Activated B cell treated with CpG ODN at 0.5 μM for 24 hours (primary cell): ENCODE measurements at places on chromosomes 1 and 21. TPM values are rescaled to one million over a fixed set of nuclear protein-coding genes. Genes with fewer than 3 reads are reported as not detected.

- no peak for DNase-seq
Measured at GRCh38 chr1:10696977-10697376, 99.5 kb downstream of the CASZ1 start.

- no peak for DNase-seq
Measured at GRCh38 chr1:193110864-193111263, 5.7 kb upstream of the GLRX2 start.

Gene FMOD
- total RNA-seq, result not detected in 2 replicates

DNA sequence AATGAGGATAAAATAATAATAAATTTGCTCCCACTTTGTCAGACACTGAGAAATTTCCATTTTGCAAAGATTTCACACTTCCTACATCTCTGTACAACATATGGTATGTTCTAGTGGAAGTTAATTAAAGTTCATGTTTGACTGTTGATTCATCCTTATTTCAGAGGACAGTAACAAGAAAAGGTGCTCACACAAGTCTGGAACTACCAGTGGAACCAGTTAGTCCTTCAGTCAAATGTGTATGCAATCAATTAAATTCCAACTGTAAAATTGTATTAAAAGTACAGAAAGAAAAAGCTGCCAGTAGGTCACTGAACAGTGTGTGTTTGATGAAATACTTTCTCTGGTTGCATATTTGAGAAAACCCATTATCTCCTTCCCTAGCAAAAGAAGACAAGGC lies 496.0 kb upstream of the PKN2 start:
- DNase-seq, result no peak

- no peak for DNase-seq
Measured at GRCh38 chr1:245961137-245961540, 545.9 kb downstream of the SMYD3 start.

Gene ELAVL4
- total RNA-seq, result not detected in 2 replicates

DNA sequence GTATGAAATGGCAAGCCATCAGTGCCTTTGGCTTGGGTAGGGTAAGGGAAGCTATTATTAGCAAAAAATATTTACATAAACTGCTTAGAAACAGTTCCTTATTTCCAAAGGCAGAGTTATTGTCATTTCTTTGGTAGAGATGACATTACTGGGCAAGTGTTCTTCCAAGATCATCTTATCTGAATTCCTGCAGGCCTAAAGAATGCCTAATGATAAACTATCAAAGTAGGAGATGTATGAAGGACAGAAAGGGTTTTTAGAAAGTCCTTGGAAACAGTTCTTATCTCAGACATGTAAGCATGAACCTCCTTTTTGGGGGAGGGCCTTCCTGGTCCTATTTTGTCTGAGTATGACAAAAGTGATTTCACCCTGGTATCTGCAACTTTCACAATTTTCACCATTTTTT lies 5.1 kb upstream of the FRRS1 start:
- no peak for DNase-seq

Gene OR10X1
- not detected in 2 replicates for total RNA-seq

DNA sequence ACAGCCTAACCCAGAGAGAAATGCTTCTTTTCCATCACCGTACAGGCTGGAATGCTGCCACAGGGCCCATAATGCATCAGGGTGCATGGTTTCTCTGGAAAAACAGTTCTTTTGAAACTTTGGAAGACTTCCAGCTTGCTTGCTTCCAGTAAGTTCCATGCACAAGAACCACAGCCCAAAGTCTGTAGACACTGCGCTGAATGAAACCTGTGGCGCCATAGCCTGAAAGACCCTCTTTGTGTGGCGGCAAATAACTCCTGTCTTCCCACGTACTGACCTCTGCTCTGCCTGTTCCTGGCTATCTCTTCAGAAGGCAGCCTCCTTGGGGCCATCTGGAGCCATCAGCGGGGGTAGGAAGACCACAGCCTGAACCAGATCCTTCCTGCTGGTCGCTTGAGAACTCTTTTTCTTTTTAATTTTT lies 15.1 kb downstream of the MIIP start:
- DNase-seq, result no peak

GRCh38 chr21:42286416-42286815 lies 28.8 kb downstream of the TFF3 start:
- DNase-seq, result no peak

- DNase-seq, result peak; percentile 51
Measured at GRCh38 chr1:112501810-112502641, 6.7 kb upstream of the WNT2B start.

Gene KLHDC7A
- total RNA-seq, result not detected in 2 replicates

DNA sequence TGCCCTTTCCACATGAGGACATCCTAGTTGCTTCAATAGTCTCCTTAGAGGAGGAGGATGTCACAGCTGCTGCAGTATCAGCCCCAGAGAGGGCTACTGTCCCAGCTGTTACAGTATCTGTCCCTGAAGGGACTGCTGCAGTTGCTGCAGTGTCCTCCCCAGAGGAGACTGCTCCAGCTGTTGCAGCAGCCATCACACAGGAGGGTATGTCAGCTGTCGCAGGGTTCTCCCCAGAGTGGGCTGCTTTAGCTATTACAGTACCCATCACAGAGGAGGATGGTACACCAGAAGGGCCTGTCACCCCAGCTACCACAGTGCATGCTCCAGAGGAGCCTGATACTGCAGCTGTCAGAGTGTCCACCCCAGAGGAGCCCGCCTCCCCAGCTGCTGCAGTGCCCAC lies 78.5 kb upstream of the BMP8A start:
- DNase-seq, result no peak

- DNase-seq, result no peak
Measured at GRCh38 chr1:248786156-248786555, 30.6 kb upstream of the LYPD8 start.

- no peak for DNase-seq
Measured at GRCh38 chr1:221712198-221712684, 29.6 kb downstream of the DUSP10 start.

DNA sequence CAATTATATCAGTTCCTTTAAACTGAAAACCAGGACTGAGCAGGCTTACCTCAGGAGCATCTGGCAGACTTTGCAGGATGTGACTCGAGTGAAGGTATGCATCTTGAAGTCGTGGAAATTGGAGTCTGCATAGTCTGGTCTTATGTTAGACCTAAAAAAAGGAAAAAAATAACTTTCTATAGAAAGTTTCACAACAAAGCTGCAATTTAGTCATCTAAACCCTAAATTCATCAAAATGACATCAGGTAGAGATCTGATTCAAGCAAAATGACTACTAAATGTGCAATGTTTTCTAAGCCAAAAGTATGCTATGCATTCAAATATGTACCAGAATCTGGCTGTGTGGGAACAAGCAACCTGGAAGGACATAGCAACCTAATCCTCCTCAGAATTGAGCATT lies 260.1 kb downstream of the VAV3 start:
- no peak for DNase-seq

GRCh38 chr1:180221462-180221861 lies 8.6 kb upstream of the LHX4 start:
- no peak for DNase-seq

Gene ASCL5
- not detected in 2 replicates for total RNA-seq

- DNase-seq, result no peak
Measured at GRCh38 chr1:53130598-53130877, 11.9 kb downstream of the SLC1A7 start.

- no peak for DNase-seq
Measured at GRCh38 chr1:40853885-40854170, 8.3 kb downstream of the CITED4 start.

Gene SPATA21
- total RNA-seq, result not detected in 2 replicates

Gene INSRR
- total RNA-seq, result not detected in 2 replicates

GRCh38 chr1:96721053-96721415 lies 550 bp upstream of the PTBP2 start:
- no peak for DNase-seq

Gene DDR2
- total RNA-seq, result 0.09 and 0.27 TPM in 2 replicates

Gene ICOSLG
- total RNA-seq, result 36.4 and 40.9 TPM in 2 replicates

- no peak for DNase-seq
Measured at GRCh38 chr1:212819726-212820125, 27.7 kb downstream of the SPATA45 start.

- no peak for DNase-seq
Measured at GRCh38 chr1:60893136-60893930, 189.0 kb upstream of the NFIA start.

GRCh38 chr1:72140222-72140621 lies 142.1 kb downstream of the NEGR1 start:
- DNase-seq, result no peak

DNA sequence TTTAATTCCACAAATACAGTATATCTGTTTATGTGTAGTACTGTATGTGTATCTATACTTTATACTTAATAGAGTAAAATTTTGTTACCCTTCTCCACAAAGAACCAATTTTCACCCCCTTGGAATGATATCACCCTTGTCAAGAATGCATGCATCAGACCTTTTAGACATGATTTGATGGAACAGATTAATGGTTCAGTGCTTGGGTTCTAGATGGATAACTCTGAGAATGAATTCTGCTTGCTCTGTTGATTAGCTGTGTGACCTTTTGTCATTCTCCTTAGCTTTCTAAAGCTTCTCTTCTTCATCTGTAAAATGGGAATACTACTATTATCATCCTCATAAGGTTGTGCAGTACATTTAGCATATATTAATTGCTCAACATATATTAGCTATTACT lies 105.1 kb downstream of the NEK7 start:
- DNase-seq, result no peak

Gene WDR3
- 32.7 and 38.0 TPM in 2 replicates for total RNA-seq

- no peak for DNase-seq
Measured at GRCh38 chr21:40402884-40403582, 443.9 kb downstream of the DSCAM start.

Gene NECTIN4
- not detected in 2 replicates for total RNA-seq

Gene CFHR5
- not detected in 2 replicates for total RNA-seq

GRCh38 chr21:15935530-15935929 lies 205.7 kb downstream of the USP25 start:
- no peak for DNase-seq

Gene CFAP107
- total RNA-seq, result not detected in 2 replicates

- no peak for DNase-seq
Measured at GRCh38 chr1:35854989-35855700, 27.9 kb upstream of the AGO1 start.

DNA sequence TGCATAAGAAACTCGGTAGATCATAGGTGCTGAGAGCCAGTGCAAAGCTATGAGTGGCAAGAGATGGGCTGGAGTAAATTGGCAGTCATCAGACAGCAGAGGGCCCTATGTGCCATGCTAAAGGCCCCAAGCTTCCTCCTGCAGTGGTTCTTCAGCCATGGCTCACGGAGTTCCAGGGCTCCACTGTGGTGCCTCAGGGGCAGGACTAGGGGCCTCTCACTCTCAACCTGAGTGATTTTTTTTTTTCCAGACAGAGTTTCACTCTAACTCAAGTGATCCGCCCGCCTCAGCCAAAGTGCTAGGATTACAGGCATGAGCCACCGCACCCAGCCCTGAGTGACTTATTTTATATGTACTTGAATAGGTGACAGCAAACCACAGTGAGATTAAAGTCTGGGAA lies 10.4 kb upstream of the GJA8 start:
- no peak for DNase-seq

GRCh38 chr1:82695443-82695842 lies 894.7 kb downstream of the ADGRL2 start:
- DNase-seq, result no peak

- no peak for DNase-seq
Measured at GRCh38 chr1:4510276-4510691, 144.1 kb upstream of the AJAP1 start.

Gene CZIB
- 48.9 and 51.8 TPM in 2 replicates for total RNA-seq

DNA sequence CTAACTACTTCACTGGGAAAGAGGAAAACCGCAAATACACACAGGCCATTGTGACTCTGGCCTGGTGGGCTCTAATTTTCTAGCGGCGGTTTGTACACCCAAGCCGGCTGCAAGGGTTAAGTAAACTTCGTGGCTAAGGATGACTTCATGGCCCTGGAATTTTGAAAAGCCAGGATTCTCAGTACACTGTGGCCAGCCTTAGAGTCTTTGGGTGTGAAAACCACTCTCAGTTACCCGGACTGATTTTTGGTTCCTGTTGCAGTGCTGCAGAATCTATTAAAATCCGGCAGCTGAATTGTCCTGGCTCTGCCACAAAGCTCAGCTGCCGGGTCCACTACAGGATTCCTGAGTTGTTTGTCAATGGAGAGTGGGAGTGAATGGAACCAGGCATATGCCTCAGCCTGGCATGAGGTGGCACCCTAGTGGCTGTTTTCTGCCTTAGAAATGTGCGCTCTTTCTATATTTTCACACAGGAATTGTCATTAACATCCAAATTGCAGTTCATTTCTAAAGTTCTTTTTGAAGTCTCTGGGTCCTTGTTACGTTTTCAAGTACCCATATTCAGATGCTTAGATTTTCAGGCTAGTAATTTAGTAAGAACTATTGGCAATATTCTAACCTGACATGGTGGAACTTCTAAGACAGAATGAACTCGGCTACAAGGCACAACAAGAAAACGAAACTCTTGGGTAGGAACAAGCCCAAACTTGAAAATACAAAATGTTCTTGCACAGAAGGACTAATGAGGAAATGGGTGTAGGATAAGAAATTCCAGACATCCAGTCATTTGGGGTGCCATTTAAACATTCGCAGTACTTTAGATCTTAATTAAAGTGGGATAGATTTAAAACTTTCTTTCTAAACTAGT lies 255.9 kb downstream of the NFIA start:
- DNase-seq, result no peak

- no peak for DNase-seq
Measured at GRCh38 chr1:212760126-212760823, 31.3 kb downstream of the NSL1 start.

DNA sequence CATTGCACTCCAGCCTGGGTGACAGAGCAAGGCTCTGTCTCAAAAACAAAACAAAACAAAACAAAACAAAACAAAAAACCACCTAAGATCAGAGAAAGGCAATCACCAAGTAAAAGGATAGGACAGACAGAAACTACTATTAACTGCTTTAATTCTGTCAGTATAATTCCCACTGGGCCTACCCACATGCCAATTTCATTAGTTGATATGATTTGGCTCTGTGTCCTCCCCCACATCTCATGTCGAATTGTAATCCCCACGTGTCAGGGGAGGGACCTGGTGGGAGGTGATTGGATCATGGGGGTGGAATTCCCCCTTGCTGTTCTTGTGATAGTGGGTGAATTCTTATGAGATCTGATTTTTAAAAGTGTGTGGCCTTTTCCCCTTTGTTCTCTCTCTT lies 27.2 kb upstream of the CAPZB start:
- DNase-seq, result no peak

Gene FBLIM1
- total RNA-seq, result 0.15 TPM in 1 of 2 replicates, not detected in the other

GRCh38 chr1:17617787-17618557 lies 78.5 kb downstream of the ARHGEF10L start:
- DNase-seq, result no peak

DNA sequence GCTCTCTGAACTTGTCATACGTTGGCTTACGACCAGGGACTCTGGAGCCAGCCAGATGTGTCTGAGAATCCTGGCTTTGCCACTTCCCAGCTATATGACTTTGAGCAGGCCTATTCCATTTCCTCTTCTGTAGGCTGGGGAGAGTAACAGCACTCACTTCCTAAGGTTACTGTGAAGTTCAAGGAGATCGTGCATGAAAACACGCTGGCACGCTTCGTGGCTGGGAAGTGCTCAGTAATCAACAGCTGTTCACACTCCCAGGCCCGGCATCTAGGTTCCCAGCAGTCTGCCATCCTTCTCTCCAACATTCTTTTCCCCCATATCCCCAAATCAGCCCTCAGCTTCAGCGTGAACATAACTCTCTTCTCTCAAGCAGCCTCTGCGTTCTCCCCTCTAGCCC lies 2.0 kb downstream of the ASCL5 start:
- no peak for DNase-seq

Gene FAM72A
- total RNA-seq, result 1.9 and 3.7 TPM in 2 replicates

Gene ACADM
- 49.4 and 49.9 TPM in 2 replicates for total RNA-seq
